Fibroblast of skin of right biceps (primary cell): ENCODE measurements at places on chromosomes 2 and 18.
A peak's percentile ranks its signal among the peaks of the same experiment; 100 is the strongest.

DNA sequence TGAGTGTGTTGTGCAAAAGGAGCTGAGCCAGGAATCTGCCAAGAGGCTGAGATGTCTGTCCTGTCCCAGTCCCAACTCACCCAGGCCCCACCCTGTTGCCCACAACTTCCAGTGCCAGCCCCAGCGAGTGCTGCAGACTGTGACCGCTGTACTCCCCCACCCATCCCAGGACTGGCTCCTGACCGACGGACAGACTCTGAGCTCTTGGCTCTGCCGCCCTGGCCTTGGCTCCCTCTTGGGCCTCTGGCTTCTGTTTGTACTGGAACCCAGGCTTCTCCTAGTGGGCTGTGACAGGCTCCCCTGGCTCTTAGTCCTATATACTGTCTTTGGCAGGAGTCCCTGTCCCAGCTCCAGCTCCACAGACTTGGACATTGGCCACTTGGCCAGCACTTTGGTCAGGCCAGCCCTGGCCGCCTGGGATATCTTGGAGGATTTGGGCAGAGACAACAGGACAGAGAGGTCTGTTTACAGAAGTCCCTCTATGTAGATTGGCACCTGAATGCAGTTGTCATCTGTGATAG, 41.1 kb downstream of the ACOXL start:
- no peak for DNase-seq

DNA sequence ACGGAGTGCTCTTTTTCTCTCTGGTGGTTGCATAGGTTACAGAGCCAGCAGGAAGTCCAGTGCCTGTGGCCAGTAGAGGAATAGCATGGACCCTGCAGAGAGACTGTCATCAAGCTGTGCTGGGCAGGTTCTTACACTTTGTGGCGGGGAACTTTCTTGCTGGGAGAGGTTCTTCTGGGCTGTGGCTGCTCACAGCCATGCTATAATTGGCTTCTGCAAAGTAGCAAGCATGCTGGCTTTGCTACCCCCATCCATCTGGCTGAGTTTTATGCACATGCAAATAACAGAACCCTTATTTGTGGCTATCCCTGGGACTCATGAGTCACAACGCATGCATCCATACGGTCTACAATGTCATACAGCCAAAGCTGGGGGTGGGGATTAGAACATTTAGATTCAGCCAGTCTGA, 68.9 kb downstream of the PLCL1 start:
- DNase-seq: peak; percentile 96

DNA sequence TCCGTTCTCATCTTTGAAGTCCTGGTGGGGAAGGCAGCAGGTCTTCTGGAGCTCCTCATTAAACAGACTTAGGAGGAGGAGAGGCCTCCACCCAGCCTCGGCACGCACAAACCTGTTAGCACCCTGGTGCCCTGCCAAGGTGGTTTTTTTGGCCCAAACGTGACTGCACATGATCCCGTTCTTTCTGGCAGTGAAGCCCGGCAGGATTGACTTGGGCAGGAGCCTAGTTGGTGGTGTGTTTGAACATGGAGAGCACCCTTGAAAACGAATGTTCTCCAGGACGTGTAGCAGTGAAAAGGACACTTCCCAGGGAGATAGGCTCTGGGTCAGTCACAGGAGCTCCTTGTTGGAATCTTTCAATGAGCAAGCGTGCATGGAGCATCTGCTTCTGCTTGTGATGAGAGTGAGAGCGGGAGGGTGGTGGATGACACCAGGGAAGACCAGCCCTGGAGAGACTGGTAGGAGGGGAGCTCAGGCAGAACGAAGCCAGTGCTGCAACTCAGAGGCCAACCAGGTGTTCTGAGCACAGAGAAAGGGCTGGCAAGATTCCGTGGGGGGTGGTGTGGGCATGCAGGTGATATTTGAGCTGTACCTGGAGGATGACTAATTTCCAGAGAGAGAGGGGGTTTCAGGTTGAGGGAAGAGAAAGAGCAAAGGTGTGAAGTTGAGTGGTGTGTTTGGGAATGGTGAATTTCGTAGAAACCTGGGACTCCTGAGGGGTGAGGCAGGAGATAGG, 73.8 kb downstream of the TANC1 start:
- no peak for DNase-seq

DNA sequence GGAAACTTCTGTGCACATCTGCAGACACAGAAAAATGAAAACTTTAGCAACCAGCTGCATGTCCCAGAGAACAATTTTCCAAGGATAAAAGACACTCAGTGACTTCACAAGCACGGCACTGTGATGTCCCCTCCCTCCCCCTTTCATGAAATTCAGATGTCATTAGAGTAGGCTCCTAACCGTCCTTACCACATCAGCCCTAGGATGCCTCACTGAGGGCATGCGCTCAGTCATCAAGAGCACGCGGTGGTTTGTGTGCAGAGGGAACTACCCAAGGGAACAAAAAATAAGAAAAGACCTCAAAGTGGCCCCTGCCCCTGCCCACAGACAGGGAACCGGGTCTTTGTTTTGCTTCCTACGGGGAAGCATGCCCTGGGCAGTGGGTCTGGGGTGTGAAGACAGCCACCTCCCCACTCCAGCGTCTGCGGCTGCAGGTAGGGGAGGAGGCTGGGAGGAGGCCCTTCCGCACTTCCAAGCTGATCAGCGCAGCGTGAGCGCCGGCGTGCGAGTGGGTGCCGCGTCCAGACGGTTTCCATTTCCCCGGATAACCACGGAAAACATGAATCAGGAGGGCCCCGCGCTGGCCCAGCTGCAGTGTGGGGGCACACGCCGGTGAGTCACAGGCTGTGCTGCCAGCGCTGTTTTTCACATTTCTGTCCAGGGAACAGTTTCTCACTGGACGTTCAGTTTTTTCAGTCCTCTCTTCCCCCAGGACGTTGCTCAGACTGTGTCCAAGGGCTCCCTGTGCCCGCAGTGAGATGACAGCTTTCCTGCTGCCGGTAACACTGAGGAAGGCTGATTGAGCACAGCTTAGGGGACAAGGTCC, 70.6 kb downstream of the COPS8 start:
- peak; percentile 92 for DNase-seq

GRCh38 chr2:28173377-28173776, 219.3 kb upstream of the FOSL2 start:
- DNase-seq: no peak

DNA sequence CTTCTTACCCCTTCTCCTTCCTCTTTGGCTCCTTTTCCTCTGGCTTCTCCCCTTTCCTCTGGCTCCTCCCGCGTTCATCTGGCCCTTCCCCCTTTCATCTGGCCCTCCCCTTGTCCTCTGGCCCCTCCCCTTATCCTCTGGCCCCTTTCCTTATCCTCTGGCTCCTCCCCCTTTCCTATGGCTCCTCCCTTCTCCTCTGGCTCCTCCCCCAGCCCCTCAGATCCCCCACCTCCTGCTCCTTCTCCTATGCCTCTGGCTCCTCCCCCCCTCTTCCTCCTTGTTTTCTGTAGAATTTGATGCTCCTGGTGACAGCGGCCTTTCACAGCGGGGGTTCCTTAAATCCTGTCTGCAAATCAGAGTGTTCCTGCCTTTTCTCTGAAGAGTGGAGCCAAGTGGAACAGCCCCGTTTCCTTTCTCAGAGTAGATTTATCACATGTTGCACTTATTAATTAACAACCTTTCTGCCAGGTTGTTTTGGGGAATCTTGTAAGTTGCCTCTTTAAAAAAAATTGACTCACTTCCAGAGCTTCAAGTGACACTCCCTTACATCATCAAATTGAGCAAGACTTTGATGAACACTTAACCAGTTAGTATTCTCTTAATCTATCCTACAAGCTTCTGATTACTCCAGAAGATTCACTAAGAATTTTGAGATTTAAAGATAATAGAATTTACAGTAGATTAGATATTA, 27.9 kb downstream of the FABP1 start:
- peak; percentile 20 for DNase-seq

- no peak for DNase-seq
These were observed 10.5 kb downstream of the DRC1 start for GRCh38 chr2:26412091-26412673.

GRCh38 chr2:200625282-200625681, 39.5 kb downstream of the AOX1 start:
- DNase-seq: no peak

- DNase-seq: no peak
These were observed 17.4 kb upstream of the HAAO start for GRCh38 chr2:42809819-42810120.

GRCh38 chr18:53701697-53702096, 522.8 kb downstream of the MBD2 start:
- no peak for DNase-seq

GRCh38 chr2:39320162-39320561, 76.4 kb upstream of the CDKL4 start:
- DNase-seq: no peak

GRCh38 chr2:147657086-147658000, 187.5 kb upstream of the ACVR2A start:
- no peak for DNase-seq

DNA sequence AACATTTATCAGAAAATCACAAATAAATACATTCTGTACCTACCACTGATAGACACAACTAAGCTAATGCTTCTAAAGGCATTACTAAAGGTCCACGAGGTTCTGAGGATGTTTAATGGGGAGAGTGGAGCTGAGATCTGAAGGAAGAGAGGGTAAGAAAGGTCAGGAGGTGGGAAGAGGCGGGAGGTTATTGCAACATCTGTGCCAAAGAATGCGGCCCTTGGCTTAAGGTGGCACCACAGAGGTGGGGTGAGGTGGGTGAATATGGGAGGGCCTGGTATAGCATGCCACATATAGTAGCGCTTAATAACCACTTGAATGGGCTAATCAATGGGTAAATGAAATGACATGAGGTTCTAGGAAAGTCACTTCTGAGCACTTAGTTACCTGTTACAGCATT, 217.8 kb upstream of the ATP5MC3 start:
- no peak for DNase-seq

- no peak for DNase-seq
These were observed 84.1 kb upstream of the RTN4 start for GRCh38 chr2:55134316-55134706.

DNA sequence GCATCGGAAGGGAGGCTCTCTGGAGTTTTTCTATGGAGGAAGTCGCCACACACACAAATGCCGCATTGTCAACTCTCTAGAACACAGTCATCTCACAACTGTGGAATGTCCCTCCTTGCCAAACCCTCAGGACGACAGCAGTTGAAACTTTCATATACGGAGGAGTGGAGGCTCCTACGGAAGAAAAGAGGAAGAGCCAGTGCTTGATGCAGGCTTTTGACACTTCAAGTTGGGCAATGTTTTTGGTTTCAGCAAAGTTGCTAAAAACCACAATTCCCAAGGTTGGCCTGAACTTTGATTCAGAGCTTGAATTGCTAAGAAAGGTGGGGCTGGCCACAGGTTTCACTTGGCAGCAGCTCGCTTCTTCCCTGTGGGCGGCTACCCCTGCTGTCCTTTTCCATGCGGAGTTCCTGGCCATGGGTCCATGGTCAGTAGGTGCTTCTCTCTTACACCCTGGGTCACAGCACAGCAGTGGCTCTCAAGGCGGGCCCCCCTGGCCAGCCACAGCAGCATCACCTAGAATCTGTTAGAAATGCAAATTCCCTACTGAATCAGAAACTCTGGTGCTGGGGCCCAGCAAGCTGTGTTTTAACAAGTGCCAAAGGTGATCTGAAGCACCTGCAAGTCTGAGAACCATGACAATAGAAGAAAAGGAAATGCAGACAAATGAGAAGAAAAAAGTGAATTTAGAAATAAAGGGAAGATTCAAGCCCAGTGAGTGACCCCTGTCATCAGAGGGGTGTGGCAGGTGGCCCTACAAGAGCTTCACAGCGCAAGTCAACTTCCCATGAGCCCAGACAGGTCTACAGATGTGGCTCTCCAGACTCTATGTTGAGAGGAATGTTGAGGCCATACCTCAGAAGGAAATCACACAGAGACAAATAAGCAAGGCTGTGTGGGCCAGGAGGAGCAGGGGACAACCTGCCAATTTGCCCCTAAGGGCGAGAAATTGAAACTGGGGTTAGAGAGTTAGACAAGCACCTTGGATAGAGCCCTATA, 856.4 kb downstream of the RNF144A start:
- peak; percentile 52 for DNase-seq

DNA sequence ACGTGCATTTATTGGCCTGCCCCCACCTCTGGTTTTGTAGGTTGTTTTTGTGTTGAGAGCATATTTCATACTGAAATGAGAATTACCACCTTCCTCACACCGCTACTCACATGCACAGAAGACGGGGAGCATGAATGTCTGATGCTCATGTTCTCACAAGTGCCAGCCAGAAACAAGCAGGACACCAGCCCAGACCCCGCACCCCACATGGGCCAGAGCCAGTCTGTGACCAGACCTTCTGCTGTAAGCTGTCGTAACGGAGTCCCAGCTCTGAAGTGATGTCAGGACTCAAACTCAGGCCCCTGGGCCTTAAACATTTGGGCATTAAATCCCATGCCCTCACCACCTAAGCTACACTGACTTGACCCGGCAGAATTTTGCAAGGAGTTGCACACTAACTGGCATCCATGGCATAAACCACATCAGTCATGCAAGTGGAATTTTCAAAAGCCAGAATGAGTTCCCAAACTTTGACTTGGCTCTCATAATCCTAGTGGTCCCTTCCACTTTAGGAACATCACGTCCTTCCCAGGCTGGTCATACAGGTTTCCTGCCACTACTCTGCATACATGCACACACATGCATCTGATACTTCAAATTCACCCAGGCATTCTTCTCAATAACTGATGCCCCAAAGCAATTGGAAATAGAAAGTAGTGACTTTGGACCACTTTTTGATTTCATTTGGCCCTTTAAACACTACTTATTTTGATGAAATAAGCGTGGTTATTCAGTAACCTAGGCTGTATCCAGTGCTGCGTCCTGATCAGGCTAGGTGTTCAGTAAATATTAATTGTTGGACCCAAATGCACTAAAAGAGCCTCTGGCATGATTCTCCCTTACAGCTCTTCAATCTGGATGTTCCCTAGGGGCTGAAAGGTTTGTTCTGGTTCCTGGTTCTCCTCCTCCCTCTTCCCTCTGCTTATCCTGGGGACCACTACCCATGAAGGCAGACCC, 223.1 kb upstream of the ID2 start:
- DNase-seq: no peak

- peak; percentile 93 for DNase-seq
These were observed 784 bp downstream of the ACTR1B start for GRCh38 chr2:97662895-97663625.

DNA sequence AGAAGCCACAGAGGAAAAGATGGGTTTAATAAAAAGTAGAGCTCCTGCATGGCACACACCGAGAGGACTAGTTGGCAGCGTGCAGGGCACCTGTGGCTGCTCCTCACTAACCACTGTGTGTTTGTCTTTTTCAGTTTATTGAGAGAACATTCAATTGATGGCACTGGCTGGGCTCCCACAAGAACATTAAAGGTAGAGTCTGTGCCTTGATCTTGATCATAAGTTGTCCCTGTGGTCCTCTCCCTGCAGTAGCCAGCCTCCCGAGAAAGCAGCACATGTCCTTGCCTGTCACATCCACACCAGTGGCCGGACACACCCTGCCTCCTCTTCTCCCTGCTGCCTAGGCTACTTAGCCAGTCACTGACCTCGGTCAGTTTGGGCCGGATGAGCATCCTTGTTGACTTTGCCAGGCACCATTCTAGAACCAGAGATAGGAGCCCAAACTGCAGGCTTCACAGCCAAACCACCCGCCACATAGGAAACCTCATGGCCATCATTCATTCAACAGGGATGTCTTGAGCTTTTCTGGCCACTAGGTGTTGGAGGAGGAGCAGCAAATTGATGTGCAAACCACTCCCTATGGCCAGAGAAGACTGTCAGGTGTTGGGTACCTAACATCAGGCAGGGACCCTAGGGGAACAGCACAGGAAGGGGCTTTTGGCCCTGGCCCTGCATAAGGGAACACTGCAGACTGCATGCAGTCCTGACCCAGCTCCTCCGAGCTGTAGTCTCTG, 30.2 kb upstream of the SCLY start:
- no peak for DNase-seq

- no peak for DNase-seq
These were observed 163.8 kb downstream of the ETAA1 start for GRCh38 chr2:67560771-67561456.
